ENCODE measurements at places on chromosomes 13 and 19. TPM values are rescaled to one million over a fixed set of nuclear protein-coding genes. Genes with fewer than 3 reads are reported as not detected.

- no peak overlapping the region for H3K27ac ChIP-seq
- H3K36me3 ChIP-seq, result peaks cover 31% of the 10 kb centered on the region
- no peak overlapping the region for H3K4me3 ChIP-seq
- H3K4me1 ChIP-seq, result peaks cover 5% of the 10 kb centered on the region
Measured at GRCh38 chr13:26219726-26220125, 2.4 kb downstream of the RNF6 start.

DNA sequence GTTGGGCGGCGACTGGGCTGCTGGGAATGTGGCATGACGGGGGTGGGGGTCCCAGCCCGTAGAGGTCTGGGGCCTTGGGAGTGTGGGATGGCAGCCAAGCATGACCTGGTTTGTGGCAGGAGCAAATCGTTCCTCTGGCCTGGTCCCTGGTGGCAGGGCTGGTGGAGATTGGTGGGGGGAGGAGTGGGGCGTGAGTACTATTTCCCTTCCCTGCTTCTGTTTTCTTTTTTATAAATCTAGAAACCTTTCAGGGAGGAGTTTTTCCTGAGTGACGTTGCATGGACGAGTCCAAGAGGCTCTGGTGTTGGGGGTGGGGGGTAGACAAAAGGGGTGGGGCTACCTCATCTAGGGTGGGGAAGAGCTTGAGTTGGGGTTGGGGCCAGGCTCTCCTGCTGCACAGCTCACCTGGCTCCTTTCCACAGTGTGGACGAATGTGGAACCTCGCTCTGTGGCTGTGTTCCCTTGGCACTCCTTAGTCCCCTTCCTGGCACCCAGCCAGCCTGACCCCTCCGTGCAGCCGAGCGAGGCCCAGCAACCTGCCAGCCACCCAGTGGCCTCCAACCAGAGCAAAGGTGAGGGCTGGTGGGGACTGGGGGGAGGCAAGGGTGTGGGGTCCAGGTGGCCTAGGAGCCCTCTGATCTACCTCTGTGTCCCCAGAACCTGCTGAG is 15.4 kb upstream of the PRR19 start:
- H3K4me3 ChIP-seq, result no peak overlapping the region
- DNase-seq, result no peak
- peaks cover 47% of the 10 kb centered on the region for H3K4me1 ChIP-seq
- H3K27me3 ChIP-seq, result no peaks in the 10 kb centered on the region
- H3K36me3 ChIP-seq, result no peaks in the 10 kb centered on the region

- no peaks in the 10 kb centered on the region for H3K4me1 ChIP-seq
- H3K27ac ChIP-seq, result no peak overlapping the region
- DNase-seq, result no peak
Measured at GRCh38 chr13:107266657-107267056, 698.7 kb upstream of the ARGLU1 start.

DNA sequence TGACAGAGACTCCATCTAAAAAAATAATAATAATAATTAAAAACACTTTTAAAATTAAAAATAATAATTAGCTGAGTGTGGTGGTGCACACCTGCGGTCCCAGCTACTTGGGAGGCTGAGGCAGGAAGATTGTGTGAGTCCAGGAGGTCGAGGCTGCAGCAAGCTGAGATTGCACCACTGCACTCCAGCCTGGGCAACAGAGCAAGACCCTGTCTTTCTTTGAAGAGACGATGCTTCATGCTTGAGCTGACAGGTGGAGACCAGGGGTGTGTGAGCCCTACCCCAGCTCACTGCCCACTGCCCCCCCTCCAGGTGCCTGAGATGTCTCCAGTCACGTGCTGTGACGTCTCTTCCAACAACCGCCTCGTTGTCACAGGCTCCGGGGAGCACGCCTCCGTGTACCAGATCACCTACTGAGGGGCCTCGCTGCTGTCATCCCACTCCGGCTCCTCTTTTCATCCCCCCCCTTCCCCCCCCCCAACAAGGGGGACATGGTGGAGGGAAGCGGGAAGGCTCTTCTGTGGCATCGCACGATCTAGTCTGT is 17.3 kb downstream of the TLE6 start:
- H3K27ac ChIP-seq, result no peak overlapping the region
- no peaks in the 10 kb centered on the region for H3K36me3 ChIP-seq
- no peaks in the 10 kb centered on the region for H3K27me3 ChIP-seq
- DNase-seq, result no peak
- H3K4me3 ChIP-seq, result no peak overlapping the region

- H3K27ac ChIP-seq, result peak overlapping the region; percentile 99
- peak overlapping the region; percentile 78 for H3K4me3 ChIP-seq
- no peaks in the 10 kb centered on the region for H3K27me3 ChIP-seq
Measured at GRCh38 chr19:54462655-54463530, 685 bp downstream of the LENG9 start.

HSH2D gene
- total RNA-seq, result not detected

COLGALT1 gene
- 31.7 TPM for total RNA-seq

- no peak overlapping the region for H3K27ac ChIP-seq
- H3K36me3 ChIP-seq, result no peaks in the 10 kb centered on the region
- DNase-seq, result no peak
- H3K4me3 ChIP-seq, result no peak overlapping the region
- no peaks in the 10 kb centered on the region for H3K27me3 ChIP-seq
- H3K4me1 ChIP-seq, result no peaks in the 10 kb centered on the region
Measured at GRCh38 chr13:47233734-47234133, 336.9 kb upstream of the HTR2A start.

- no peaks in the 10 kb centered on the region for H3K4me1 ChIP-seq
- no peaks in the 10 kb centered on the region for H3K27me3 ChIP-seq
- peaks cover 99% of the 10 kb centered on the region for H3K36me3 ChIP-seq
- no peak overlapping the region for H3K27ac ChIP-seq
- DNase-seq, result no peak
Measured at GRCh38 chr19:49997709-49998108, 27.5 kb downstream of the VRK3 start.

DNA sequence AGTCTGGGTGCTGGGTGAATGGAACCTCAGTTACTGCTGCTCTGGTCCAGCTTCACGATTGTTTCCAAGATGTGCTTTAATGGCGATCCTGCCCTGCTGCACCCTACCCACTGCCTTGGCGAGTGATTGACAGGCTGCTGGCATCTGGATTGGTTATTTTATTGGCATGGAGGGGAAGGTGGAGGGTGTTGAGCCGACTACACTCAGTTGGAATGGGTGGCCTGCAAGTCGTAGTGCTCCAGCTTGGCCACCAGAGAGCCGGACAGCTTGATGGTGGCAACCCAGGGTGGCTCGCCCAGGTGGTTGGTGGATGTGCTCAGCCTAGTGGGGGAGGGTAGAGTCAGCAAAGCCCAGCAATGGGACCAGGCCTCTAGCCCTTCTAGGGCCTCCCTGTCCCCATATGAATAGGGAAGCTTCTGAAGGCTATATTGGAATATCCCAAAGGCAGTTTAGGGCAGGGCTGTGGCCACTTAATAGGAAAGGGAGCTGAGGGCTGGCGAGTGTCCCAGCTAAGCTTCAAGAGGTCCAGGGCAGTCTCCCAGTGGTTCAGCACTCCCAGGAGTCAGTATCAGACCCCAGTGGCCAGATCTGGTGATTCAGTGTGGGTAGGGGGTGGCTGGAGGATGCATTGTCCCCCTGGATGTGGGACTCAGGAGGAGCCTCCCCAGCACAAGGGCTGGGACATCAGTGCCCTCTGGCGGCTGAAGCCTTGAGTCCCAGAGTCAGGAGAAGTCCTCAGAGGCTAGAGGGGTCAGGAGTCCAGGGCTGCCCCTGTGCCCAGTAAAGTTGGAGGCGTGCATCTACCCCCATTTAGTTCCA is 3.4 kb downstream of the GGN start:
- no peak overlapping the region for H3K4me3 ChIP-seq
- H3K4me1 ChIP-seq, result peaks cover 11% of the 10 kb centered on the region
- DNase-seq, result no peak
- no peak overlapping the region for H3K27ac ChIP-seq
- no peaks in the 10 kb centered on the region for H3K27me3 ChIP-seq

GRCh38 chr19:15115080-15115479 is 7.9 kb downstream of the SYDE1 start:
- no peak overlapping the region for H3K4me3 ChIP-seq
- peak overlapping the region; percentile 76 for H3K27ac ChIP-seq
- H3K27me3 ChIP-seq, result no peaks in the 10 kb centered on the region
- peaks cover 11% of the 10 kb centered on the region for H3K4me1 ChIP-seq
- H3K36me3 ChIP-seq, result peaks cover 39% of the 10 kb centered on the region

Data from heart left ventricle (tissue), 16 donors.